Mononuclear cell (primary cell): ENCODE measurements at places on chromosomes 1 and 21. TPM values are rescaled to one million over a fixed set of nuclear protein-coding genes. Genes with fewer than 3 reads are reported as not detected.

Gene ZNF648
- total RNA-seq = not detected

Gene CC2D1B
- 20.9 TPM for total RNA-seq

Gene MPL
- 2.3 TPM for total RNA-seq

Gene ATP1A4
- under 0.01 TPM for total RNA-seq

Gene TNFSF4
- total RNA-seq = 14.3 TPM

Gene WLS
- 4.7 TPM for total RNA-seq

Gene TXNDC12
- total RNA-seq = 24.7 TPM

Gene DIRAS3
- total RNA-seq = not detected

Gene ADAMTS4
- 0.21 TPM for total RNA-seq

Gene VAV3
- total RNA-seq = 41.1 TPM

Gene TMEM54
- not detected for total RNA-seq

Gene PRAMEF14
- not detected for total RNA-seq

Gene KRTAP11-1
- total RNA-seq = not detected

Gene SYT14
- under 0.01 TPM for total RNA-seq

Gene DESI2
- total RNA-seq = 22.1 TPM

Gene IGSF21
- total RNA-seq = not detected

Gene SOX13
- 0.42 TPM for total RNA-seq

Gene DOP1B
- total RNA-seq = 14.6 TPM

Gene THEM4
- total RNA-seq = 16.0 TPM

Gene RPRD2
- total RNA-seq = 34.1 TPM

Gene C8A
- not detected for total RNA-seq

Gene RIMS3
- total RNA-seq = 0.84 TPM

Gene RIPPLY3
- not detected for total RNA-seq

Gene SPAG17
- total RNA-seq = 0.21 TPM
